ENCODE measurements at places on chromosomes 16 and 17.

- DNase-seq = no peak
Observed at GRCh38 chr16:89537549-89537925, 22.9 kb upstream of the RPL13 start.

GRCh38 chr17:29807520-29808361 is 122.3 kb downstream of the SSH2 start:
- DNase-seq = peak; percentile 81

DNA sequence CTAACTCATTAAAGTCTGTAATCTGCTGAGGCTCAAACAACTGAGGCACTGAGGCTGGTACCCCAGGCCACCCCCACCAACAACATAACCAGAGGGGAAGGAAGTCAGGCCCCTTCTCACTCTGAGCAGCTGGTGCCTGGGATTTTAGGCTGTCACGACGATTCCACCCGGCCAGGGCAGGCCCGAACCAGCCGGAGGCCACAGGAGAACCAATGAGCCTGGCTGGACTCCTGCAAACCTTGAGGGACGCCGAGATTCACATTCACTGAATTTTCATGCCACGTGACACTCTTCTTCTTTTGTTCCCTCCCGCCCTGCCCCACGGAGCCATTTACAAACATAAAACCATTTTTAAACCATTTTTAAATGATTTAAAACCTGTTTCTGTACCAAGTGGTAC is 48.1 kb downstream of the RPH3AL start:
- DNase-seq = no peak

- no peak for DNase-seq
Observed at GRCh38 chr16:22035153-22035552, 27.2 kb downstream of the MOSMO start.

- peak; percentile 97 for DNase-seq
Observed at GRCh38 chr17:40457964-40458791, 14.9 kb downstream of the IGFBP4 start.

DNA sequence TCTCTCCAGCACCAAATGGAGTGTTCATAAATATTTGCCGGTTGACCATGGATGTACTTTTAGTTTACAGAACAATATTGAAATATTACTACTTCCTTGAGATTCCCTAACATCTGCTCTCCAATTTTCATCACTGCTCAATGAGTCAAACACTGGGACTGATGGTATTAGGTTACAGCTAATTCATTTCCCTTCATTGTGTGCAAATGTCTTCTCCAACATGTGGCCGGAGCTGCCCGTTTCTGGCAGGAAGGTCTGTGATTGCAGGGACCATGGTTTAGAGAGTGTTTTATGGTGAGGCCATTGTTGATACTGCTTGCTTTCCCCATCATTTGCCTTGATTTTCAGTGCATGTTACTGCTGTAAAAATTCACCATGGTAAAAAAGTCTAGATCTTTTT is 209.3 kb downstream of the HS3ST3B1 start:
- no peak for DNase-seq

DNA sequence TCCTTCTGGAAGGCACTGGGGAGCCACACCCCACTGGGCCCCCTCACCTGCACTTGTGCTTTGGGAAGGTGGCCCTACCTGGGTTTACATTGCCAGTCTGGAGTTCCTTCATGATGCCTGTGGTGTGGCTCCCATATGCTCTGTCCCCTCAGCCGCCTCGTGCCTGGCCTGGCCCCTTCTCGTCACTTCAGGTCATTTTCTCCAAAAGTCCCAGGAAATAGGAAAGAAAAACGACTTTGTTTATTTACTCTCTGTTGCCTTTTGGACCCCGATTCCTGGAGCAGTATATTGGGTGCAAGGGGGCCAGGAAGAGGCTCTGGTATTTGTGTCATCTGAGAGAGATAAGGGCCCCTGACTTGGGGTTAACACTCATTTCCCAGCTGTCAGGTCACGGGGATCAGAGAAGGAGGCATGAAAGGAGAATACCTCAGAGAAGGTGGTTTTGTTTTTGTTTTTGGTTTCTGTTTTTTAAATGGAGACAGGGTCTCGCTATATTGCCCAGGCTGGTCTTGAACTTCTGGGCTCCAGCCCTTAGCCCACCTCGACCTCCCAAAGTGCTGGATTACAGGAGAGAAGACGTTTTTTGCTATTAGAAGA is 4.7 kb downstream of the SOCS3 start:
- DNase-seq = no peak

GRCh38 chr17:82227629-82228277 is 1.1 kb upstream of the SLC16A3 start:
- no peak for DNase-seq
